ENCODE measurements at places on chromosomes 4 and X. TPM values are rescaled to one million over a fixed set of nuclear protein-coding genes. Genes with fewer than 3 reads are reported as not detected.

ATG4A gene
- 27.9 TPM for polyA plus RNA-seq

TEC gene
- polyA plus RNA-seq: 2.9 TPM

- no peak overlapping the region for H3K27ac ChIP-seq
- no peaks in the 10 kb centered on the region for H3K36me3 ChIP-seq
- no peaks in the 10 kb centered on the region for H3K4me1 ChIP-seq
Measured at GRCh38 chr4:84634961-84635360, 52.0 kb downstream of the CDS1 start.

DNA sequence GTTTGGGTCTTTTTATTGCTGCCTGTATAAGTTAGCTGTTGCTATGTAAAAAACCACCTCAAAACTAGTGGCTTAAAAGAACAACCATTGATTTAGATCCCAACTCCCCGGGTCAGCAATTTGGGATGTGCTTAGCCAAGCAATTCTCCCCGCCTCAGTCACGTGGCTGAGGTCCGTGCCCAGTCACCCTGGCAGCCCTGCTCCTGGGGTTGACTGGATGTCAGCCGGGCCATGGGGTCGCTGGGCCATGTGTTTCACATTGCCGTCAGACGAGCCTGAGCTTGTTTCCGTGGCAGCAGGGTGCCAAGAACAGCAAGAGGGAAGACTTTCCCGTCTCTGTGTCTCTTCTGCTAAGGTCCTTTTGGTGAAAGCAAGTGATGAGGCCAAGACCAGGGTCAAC is 345.7 kb upstream of the FAT1 start:
- no peaks in the 10 kb centered on the region for H3K4me1 ChIP-seq
- no peak for DNase-seq
- H3K27me3 ChIP-seq: no peaks in the 10 kb centered on the region
- no peak overlapping the region for H3K4me3 ChIP-seq

GRCh38 chr4:41728573-41728913 is 20.0 kb downstream of the PHOX2B start:
- H3K27me3 ChIP-seq: no peaks in the 10 kb centered on the region
- no peaks in the 10 kb centered on the region for H3K36me3 ChIP-seq
- no peak overlapping the region for H3K4me3 ChIP-seq
- DNase-seq: no peak
- H3K4me1 ChIP-seq: no peaks in the 10 kb centered on the region
- H3K27ac ChIP-seq: no peak overlapping the region

DNA sequence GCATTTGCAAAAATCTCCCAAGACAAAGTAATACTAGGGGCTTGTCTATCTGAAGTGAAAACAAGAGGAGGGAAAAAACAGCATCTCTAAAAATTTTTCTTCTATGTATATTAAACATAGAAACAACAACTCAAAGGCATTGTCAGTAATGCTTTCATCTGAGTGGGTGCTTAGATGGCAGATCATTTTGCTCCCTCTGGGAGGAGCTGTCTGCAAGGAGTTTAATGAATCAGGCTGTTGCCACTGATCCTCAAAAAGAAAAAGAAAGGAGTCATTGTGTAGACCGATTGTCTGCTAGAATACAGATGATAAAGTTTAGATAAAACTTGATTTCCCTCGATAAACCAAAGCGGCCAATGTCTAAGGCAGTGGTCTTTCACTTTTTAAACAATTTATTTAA is 49.7 kb upstream of the KLHL8 start:
- H3K36me3 ChIP-seq: no peaks in the 10 kb centered on the region
- no peak for DNase-seq
- H3K27me3 ChIP-seq: peaks cover 9% of the 10 kb centered on the region
- no peak overlapping the region for H3K4me3 ChIP-seq
- no peaks in the 10 kb centered on the region for H3K4me1 ChIP-seq

All from immature natural killer cell (primary cell).